BJ (cell line): ENCODE measurements at places on chromosomes 2 and 18.

DNA sequence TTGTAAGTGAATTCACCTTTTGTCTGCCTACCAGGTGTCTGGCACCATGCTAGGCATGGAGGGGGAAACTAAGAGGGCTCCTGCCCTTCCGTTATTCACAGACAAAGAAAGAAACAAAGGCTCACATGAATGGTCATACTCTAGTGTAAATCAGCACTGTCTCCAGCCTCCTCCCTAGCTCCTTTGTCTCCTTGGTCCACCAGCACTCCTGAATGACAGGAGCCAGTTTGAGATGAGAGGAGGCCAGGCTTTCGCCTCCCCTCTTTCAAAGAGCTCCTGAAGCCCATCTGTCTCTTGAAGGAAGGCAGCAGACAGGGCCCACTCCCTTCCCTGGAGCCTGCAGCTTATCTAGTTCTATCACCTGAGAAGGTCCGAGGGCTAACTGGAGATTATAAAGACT is 18.7 kb downstream of the SATB2 start:
- DNase-seq = no peak

- peak; percentile 6 for DNase-seq
Observed at GRCh38 chr18:32383050-32383819, 87.4 kb downstream of the GAREM1 start.

DNA sequence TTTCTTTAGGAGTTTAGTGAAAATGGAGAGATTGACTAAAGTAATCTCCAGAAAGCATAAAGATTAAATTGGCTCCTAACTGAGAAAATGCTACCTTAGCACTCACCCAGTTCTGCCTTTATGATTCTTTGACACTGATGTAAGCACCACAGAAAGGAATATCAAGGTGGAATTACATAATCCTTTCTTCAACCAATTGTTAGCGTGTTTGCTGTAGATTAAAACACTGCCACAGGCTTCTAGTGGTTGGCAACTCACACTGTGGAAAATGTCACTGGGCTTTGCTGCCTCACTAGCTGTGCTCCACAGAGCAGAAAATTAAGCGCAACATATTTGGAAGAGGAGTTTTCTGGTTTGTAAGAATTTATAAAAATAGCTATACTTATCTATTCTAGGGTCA is 104.1 kb downstream of the DLGAP1 start:
- no peak for DNase-seq

- no peak for DNase-seq
Observed at GRCh38 chr18:61400016-61400635, 66.9 kb downstream of the CDH20 start.

- no peak for DNase-seq
Observed at GRCh38 chr2:7034303-7034702, 117.1 kb downstream of the RNF144A start.

GRCh38 chr2:109238580-109238979 is 109.6 kb downstream of the SH3RF3 start:
- DNase-seq = peak; percentile 64

DNA sequence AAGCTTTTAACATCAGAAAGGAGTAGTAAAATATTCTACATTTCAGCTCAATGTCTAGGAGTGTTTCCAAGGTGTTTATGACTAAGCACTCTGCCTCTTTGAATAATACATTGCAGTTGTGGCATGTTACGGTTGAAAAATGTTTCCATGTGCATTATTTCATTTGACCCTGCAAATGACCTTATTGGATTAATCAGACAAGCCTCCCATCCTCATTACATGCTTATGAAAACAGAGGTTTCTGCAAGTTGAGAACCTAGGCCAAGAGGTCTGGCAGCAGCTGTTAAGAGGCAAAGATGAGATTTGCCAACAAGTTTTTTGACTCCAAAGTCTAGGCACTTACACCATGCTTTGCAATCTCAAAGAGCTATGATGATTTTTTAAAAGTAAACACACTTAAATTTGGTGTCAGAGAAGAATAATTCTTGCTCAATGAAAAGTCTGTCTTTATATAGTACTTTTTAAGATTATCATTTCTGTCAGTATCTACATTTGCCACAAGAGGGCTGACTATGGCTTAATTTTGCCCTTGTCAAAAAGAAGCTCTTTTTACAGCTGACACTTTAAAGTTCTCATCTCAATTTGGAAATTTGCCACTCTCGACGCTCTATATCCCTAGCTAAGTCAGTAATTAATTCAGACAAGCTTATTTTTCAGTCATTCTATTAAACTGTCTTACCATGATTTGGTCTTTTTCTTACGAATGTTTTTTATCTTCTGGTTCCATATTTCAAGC is 260.6 kb downstream of the PAX3 start:
- no peak for DNase-seq

DNA sequence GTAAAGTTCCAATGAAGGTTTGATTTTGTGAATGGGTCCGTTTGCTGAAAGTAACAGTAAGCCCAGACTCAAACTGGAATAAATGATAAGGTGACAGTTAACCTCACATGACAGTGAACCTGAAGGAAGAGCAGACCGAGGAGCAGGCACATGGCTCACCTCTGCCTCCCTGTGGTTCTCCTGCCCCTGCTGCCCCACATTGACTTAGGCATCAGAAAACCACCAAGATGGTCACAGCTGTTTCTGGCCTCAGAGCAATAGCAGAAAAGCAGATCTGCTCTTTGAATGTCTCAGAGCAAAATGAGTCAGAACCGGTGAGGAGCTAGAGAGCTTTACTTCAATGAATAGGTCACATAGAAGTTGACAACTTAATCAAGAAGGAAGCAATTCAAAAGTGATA is 487.6 kb downstream of the METTL4 start:
- no peak for DNase-seq
